ENCODE measurements at places on chromosomes 2 and 18.

DNA sequence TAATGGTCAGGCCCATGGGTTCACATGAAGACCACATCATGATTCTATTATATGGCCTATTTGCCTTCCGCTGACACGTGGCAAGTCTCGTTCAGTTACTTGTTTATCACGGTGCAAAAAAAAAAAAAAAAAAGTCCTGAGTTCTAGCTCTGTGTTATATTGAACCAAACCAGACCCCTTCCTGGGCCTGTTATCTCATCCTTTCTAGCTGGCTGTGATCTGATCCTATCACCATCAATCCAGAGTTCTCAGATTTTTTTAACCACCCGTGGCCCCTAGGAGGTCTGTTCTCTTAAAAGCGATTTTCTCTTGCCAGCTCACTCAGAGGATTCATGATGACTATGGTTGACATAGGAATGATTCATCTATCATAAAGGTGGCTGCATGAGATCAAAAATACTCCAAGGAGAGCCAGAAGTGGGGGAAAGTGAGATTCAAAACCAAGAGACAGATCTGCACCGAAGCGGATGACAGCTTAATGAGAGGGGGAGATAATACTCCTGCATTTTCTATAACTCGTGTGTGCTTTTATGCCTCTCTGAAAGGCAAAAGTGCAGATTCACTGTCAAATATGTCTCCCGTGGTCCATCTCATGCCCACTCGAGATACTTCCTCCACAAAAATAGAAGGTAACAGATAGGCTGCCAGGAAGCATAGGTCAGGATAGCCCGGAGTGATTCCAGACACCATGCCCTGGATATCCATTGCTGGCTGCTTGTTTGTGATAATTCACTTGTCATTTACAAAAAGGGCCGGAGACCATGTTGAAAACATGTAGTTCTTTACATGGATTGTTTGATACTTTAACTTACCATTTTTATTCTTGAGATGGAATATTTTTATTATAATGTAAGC is 505.7 kb upstream of the KLHL29 start:
- no peak for DNase-seq

GRCh38 chr2:214014551-214015220 is 396.2 kb upstream of the VWC2L start:
- no peak for DNase-seq

- DNase-seq, result no peak
Measured at GRCh38 chr2:226693521-226693920, 106.1 kb downstream of the IRS1 start.

GRCh38 chr2:10623776-10624175 is 66.0 kb downstream of the NOL10 start:
- no peak for DNase-seq

- DNase-seq, result no peak
Measured at GRCh38 chr2:124563426-124563825, 538.3 kb downstream of the CNTNAP5 start.

DNA sequence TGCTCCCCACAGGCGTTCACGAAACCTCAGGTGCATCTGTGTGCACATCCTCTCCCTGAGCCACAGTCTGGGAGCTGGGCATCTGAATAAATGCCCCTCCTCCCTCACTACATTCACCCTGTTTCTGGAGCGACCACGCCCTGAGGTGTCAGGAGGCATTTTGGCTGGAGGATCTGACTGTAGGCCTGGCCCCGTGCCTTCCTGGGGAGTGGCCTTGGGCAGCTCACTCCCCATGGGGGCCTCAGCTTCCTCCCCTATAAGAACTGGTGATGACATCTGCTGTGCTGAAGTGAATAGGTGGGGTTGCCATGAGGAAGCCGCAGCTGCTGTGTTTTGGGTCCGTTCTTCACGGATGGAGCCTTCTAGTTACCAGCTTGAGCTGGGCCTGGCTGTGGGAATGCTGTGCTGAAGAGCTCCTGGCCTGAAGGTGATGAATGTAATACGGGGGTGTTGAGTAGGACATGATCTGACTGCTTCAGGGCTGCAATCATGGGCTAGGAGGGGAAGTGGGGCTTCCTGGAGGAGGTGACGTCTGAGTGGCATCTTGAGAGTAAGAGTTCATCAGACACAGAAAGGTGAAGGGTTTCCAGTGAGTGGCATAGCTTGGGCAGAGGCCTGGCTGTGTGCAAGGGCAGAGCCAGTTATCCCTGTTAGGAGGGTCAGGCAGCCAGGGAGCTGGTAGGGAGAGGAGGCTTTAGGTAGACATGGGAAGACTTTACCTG is 58.2 kb downstream of the GLI2 start:
- DNase-seq, result no peak

DNA sequence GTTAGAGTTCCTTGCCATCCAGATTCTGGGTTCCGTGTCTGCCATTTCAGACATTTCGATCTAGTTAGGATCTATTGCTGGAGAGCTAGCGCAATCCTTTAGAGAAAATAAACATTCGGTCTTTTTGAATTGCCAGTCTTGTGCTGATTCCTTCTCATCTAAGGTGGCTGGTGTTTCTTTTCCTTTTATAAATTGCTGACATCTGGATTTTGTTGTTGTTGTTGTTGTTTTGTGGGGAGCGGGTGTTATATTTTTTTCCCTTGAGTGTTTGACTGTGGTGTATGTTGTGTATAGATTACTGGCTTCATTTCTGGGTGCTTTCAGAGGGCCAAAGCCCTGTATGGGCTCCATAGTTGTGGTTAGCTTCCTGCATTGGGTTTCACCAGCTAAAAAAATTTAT is 128.5 kb upstream of the LRP1B start:
- no peak for DNase-seq

DNA sequence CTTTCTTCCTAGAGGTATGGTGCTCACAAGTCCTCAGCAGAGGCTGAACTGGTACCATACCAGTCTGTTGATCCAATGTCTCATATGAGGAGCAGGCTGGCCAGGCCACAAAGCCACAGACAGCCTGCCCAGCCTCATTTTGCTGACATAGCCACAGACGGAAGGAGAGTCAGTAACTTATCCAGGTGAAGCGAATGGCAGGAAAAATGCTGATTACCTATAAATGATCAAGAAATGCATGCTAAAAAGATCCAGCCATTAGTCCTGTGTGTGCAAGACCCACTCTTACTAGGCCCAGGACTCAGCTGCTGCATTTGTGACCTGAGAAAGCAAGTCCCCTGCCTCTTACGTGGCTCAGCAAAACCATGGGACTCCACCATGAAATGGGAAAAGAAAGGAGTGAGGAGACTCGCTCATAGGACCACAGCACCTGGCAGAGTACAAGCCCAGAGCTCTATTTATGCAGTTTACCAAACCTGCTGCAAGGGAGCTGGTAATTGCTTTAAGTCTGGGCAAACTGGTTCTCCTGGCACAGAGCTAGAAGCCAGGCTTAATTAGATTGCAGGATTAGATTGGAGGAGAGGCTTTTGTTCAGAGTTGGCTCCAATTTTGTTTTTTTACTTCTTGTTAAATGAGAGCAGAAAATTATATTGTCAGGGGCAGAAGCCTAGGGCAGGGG is 19.0 kb downstream of the RHOB start:
- peak; percentile 49 for DNase-seq

- no peak for DNase-seq
Measured at GRCh38 chr2:38277245-38278116, 99.6 kb downstream of the ATL2 start.

DNA sequence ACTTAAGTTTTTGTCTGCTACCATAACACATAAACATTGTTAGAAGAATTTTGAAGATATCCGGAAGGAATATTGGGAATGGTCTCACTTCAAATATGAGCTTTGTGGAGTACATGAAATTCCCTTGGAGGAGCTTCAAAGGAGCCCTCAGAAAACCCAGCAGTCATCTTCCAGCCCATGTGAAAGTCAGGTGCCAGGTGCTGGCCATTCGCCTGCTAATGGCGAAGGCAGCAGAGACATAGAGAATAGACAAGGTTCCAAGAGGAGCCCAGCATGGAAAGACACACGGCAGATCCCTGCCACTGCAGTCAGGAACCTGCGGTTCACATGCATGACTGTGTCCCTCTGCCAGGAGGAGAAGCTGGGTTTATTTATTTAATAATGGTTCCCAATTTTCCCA is 40.0 kb upstream of the EPG5 start:
- no peak for DNase-seq

DNA sequence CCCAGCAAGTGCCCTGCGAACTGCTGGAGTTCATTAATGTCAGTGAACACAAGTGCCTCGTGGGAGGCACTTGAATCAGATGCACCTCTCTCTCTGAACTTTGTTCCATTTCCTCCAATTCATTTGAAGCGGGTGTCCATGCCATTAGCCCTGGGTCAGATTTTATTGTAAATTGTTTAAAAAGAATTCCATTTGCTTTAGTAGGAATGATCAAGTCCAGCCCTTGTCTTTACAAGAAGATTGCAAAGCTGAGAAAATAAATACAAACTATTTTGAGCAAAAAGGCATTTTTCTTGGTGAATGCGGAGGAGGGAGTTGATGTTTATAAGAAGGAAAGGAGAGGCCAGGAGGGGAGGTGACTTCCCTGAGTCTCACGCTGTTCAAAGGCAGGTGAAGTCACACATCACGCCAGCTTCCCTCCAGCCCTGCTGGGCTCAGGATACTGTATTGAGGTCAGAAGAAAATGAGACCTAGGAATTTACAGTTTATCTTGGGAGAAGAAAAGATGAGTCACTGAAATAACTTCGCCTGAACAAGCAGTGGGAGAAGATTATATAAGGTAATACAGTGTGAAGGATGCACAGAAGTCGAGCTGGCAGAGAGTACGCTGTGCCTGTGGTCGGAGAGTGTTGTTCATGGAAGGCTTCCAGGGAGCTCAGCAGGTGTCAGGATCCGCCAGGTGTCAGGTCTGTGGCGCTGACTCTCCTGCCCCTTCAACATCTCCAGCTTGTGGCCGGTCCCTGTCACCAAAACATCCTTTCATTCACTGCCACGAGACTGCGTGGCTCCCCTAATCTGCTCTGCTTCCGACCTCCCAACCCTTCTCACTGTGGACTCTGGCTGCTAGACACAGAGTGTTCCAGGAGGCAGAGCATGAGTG is 36.5 kb downstream of the EFR3B start:
- DNase-seq, result no peak

DNA sequence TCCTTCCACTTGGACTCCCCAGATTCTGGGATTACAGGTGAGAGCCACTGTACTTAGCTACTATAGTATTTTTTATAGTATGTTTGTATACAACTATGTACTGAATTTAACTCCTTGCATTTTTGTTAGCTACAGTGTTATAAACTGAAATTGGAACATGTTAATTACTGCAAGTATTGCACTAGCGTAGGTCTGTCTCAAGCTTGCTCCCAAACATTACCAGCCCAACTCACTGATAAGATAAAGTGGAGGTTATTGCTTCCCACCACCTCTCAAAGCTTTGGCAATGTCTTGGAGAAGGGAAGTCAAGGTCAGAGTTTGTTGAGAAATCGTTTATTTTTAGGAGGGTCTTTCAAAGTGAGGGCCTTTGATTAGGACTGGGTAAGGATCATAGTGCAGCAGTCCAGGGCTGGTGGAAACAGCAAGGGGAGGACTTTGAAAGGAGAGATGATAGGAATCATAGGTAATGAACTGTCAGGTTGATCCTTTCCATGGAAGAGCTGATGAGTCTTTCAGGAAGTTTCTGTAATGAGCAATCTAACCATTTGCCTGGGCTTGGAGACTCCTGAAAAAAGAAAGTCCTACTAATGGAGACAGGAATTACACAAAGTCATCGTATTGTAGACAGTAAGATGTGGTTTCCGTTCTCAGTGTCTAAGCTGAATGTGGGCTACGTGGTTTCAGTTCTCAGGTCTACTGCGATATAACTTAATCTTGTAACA is 257.1 kb downstream of the MYO3B start:
- DNase-seq, result no peak

DNA sequence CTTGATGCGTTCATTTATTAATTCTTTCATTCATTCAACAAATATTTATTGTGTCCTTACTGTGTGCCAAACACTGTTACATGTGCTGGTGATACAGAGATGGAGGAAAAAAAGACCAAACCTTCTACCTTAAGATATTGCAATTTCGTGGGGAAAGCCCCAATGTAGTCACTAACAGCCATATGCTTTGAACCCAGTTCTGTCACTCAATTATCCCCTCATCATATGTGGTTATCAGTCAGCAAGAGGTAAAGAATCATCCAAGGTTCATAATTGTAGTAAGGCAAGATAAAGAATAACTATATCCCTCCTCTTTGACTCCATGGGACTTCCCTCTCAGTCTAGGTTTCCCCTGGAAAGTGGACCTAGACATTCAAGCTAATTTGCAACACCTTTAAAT is 1185.6 kb upstream of the CELF4 start:
- no peak for DNase-seq

- no peak for DNase-seq
Measured at GRCh38 chr18:24272229-24272525, 125.4 kb downstream of the OSBPL1A start.

DNA sequence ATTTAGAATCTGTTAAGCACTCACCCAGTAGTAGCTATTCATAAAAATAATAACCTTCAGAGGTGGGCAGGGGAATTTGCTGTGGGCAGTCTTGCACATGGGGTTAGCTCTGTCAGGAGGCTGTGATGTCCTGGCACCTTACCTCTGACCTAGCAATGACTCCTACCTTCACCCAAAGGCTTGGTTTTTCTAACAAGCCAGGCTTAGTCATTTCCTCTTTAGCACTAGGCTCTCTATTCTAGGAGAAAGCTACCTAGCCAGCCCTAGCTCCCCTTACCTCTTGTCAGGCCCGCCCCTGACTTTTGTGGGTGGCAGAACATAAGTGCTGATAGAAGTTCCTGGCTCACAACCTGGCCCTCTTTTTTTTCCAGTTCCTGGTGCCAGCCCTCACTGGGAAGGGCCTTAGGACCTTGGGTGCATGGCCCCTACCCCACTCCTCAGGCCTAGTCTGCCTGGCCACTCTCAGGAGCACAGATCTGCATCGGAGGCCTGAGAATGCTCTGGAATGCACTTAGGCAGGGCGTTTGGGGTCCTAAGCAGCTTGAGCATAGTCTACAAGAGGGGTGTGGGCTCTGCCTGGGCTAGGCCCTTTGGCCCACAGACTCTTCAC is 17.7 kb downstream of the CPLX4 start:
- DNase-seq, result no peak

- DNase-seq, result no peak
Measured at GRCh38 chr2:157172866-157173578, 84.5 kb upstream of the GALNT5 start.

- no peak for DNase-seq
Measured at GRCh38 chr2:213868526-213868925, 542.3 kb upstream of the VWC2L start.

- no peak for DNase-seq
Measured at GRCh38 chr2:138581909-138582308, 80.3 kb downstream of the SPOPL start.

DNA sequence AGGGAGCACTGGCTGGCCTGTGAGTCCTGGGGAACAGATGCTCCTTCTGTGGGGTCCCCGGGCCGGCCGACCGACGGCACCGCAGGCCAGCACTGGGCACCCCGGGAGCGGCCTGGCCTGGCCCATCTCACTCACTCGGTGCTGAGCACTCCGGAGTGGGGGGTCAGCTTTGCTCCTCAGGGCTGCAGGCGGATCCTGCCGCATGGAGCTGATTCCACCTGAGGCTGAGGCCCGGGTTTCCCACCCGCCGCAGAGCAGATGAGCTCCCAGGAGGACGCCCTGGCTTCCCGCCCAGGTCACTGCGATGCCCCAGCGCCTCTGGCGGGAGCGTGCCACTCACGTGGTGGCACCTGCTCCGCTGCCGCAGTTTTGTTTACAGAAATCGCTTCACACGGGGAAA is 418.6 kb downstream of the GALR1 start:
- DNase-seq, result no peak

All from suprapubic skin (tissue), 4 donors.